ENCODE measurements at places on chromosomes 13 and 19.

GRCh38 chr19:5809053-5809452 lies 4.2 kb downstream of the NRTN start:
- DNase-seq: no peak

DNA sequence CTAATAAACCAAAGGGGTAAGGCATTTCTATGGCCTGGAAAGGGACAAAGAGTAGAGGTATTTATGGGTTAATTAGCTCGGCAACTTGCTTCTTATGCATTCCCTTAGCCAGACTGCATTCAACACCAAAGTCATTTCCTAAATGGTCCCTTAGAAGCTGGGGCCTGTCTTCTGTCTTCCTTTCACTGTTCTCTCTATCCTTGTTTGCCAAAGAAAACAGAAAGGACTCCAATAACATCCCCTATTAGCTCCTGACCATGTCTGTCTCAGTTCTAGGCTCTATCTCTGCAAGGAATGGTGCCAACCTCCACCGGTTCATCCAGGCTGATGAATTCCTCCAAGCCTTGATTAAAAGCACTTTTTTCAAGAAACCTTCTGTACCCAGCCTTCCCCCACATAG lies 123.5 kb downstream of the KCTD12 start:
- DNase-seq: no peak

GRCh38 chr13:112428704-112429103 lies 52.5 kb downstream of the SPACA7 start:
- no peak for DNase-seq

DNA sequence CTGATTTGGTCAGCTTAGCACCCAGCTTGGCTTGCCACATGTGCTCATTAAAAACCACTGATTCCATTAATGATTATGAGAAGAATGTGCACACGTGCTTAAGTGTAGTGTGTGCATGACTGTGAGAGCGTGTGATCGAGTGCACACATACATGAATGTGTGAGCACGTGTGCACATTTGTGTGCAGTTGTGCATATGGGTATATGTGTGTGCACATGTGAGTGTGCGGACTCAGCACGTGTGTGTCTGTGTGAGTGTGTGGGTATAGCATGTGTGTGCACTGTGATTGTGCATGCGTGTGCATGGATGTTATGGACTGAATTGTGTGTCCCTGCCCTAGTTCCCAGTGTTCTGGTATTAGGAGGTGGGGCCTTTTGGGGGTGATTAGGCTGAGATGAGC lies 202.1 kb upstream of the ZNF536 start:
- DNase-seq: no peak

DNA sequence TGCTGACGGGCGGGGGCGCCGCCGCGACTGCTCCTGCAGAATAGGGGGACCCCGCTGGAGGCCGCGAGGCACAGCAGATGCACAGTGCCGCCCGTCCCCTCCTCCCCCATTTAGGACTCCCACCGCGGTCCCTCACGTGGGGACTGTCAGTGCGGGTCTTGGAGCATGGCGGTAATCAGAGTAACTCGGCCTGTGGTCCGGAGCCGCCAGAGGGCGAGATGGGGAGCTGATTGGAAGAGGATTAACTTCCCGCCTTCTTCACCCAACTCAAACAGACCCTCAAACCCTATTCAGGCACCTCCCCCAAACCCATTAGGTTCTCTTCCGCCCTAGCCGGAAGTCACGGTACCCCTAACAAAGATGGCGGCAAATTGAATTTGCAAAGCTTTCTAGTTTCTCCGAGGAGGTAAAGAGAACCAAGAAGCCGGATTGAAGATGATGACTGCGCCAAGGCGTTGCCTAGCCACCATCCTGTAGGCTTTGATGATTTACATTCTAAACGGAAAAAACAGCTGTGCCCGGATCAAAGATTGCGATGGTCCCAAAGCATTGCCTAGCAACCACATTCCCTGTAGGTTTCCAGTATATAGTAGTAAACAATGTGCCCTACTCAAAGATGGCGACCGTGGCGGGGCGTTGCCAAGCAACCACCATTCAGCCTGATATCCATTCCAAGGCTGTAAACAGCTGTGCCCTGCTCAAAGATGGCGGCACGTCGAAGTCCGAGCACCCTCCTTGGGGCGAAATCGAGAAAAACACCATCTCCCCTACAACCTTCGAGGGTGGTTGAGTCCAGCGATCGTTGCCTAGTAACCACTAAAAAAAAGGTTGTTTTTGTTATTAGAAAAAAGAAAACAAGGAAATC lies at the start of gene FUZ:
Gene FUZ, minus strand, starts transcription at position 296 of the 865 bp plus-strand sequence. Its CDS starts 186 bp downstream, at position 110.
- peak; percentile 99 for DNase-seq

GRCh38 chr19:49930483-49931011 lies 1.2 kb upstream of the NUP62 start:
- no peak for DNase-seq

GRCh38 chr19:8308891-8309291 lies 733 bp upstream of the CD320 start:
- no peak for DNase-seq
